ENCODE measurements at places on chromosomes 16 and 17.

DNA sequence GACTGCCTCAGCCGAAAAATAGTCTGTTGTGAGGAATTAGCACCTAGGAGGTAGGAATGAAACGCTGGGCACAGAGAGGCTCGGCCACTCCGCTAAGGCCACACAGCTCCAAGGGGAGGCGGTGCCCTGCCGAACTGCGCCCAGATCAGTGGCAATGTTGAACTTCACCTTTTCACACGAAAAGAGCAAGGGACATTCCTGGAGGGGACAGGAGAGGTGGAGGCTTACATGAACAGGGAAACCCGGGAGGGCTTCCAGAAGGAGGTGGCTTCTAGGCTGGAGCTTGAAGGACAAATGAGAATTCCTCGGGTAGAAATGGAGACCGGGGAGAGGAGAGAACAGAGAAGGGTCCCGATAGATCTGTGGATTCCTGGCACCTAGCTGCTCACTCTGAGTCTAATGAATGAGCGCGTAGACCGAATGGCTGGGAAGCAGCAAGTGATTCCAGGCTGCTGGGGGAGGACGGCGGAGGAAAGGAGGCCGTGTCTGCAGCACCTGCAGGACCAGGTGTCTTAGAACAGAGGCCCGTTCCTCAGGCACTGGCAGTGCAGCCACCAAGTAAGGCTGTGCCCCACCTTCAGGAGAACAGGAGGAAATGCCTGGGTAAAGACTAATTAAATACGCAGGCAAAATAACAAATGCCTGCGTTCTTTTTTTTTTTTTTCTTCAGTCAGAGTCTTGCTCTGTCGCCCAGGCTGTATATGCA, 722 bp upstream of the SLC38A10 start:
- DNase-seq = no peak

DNA sequence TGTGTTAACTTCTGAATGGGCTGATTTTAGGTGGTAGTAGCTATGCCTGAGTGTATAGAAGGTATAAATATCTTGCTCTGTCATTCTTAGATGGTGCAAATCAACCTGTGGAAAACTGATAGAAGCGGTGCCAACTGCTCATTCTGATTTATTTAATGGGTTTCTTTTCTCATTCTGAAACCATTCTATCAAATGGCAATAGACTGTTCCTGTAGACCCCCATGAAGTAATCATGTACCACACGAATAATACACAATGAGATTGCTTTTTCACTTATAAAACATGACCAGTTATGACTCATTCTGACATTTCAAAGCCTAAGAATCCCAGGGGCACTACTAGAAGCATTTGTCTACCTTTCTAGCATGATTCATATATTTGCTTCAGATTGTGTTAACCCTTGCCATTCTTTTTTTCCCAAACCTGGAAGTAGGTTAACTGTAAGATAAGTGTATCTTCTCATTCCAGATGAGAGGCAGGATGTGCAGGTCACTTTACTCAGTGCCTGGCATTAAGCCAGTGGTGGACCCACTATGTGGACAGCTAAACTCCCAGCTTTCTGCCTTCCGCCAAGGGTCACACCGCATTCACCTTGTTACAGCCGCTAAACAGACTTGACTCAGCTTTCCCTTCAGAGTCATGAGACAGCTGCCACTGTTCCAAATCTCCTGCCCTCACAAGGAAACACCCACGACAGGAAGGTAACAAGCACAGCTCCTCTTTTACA, 16.4 kb upstream of the SLC16A11 start:
- no peak for DNase-seq

DNA sequence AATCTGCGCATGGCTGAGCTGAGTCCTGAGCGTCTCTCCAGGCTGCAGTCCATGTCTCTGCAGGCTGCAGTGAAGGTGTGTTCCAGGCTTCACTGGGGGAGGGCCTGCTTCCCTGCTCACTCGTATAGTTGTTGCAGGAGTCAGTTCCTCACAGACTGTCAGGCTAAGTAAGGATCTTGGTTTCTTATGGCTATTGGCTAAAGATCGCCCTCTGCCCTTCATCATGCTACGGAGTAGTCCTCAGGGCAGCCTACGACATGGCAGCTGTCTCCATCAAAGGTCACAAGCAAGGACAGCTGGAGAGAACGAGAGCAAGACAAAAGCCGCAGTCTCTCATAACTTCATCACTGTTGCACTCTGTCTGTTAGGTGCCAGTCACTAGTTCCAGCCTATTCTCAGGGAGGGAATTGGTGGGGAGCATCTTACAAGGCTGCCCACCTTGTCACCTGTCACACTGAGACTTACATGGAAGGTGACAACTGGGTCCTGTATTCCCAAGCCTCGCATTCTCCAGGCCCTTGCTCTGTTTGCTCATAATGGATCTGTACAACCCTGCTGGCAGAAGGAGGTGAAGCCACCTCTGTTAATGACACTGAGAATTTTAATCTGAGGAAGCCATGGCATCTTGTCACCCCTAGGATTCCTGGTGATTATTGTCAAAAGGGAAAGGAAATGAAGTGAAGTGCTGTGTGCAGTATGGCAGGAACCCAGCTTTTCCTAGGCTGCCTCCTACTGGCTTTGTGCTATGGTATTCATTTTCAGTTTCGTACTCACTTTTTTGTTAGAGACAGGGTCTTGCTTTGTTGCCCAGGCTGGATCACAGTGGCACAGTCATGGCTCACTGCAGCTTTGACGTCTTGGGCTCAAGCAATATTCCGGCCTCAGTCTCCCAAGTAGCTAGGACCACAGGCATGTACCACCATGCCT, 43.4 kb downstream of the MFSD11 start:
- no peak for DNase-seq

GRCh38 chr17:2051061-2051932, 3.6 kb upstream of the HIC1 start:
- DNase-seq = peak; percentile 23

All from NCI-H1930 (cell line).